ENCODE measurements at places on chromosomes 4 and X.

GRCh38 chr4:82680834-82681233 is 117.8 kb downstream of the SCD5 start:
- DNase-seq = no peak

GRCh38 chr4:170030121-170030520 is 3.9 kb upstream of the MFAP3L start:
- no peak for DNase-seq

DNA sequence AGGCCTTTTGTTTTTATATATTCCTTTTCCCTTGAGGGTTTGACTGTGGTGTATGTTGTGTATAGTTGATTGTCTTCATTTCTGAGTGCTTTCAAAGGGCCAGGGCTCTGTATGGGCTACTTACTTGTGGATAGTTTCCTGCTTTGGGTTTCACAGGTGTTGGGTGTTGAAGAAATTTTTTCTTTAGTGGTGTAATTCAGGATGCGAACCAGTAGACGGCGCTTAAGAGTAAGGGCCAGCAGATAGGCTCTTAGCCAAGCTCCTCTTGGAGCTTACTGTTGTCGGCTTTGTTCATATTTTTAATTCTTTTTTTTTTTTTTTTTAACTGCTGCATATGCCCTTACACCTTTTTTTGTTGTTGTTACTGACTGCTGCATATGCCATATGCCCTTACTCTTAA is 276.3 kb upstream of the GALNT7 start:
- no peak for DNase-seq

DNA sequence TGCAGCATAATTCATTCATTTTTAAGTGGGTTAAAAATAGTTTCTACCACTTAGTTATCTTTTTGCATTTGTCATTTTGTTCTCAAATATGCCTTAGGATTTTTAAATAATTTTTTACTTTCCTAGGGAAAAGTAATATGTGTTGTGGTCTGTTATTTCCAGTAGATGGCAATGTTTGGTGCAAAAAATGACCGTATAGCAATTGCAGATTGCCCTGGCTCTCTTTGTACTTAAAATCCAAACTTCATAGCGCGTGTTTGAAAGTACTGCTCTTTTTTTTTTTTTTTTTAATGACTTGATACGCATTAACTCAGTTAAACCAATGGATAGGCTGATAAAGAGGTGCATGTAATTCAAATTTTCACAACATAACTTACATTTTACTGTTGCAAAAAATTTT is 74.4 kb upstream of the RBMX start:
- DNase-seq = no peak

GRCh38 chr4:122788935-122789334 is 37.7 kb upstream of the FGF2 start:
- no peak for DNase-seq

DNA sequence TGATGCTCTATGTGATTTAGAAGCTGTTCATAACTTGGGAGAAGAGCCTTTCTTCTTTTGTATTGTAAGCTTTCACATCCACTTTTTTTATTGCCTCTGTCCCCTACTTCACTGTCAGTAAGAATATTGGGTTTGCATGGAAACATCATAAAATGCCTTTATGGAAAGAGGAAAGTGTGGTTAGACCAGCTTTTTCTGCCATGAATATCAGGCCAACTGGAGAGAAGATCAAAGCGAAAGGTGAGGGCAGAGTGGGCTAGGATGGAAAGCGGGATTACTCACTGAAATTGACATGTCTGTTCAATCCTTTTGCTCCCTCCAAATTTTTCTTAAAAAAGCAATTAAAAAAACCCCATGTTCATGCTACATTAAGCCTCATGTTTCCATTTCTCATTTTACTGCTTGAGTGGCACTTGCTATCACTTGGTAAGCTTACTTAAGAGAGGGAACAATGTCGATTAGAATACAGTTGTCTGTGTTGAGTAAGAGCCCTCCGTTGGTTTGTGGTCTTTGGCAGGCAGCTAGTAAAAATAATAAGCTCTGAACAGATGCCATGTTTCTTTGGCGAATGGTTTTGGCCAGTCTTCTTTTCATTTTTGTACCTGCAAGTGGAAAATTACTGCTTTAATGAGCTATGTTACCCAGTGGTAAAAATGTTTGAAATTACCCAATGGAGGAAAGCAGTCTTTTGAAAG is 35.9 kb downstream of the SUPT20HL1 start:
- DNase-seq = no peak

GRCh38 chr4:38530486-38530885 is 133.5 kb upstream of the KLF3 start:
- DNase-seq = no peak

DNA sequence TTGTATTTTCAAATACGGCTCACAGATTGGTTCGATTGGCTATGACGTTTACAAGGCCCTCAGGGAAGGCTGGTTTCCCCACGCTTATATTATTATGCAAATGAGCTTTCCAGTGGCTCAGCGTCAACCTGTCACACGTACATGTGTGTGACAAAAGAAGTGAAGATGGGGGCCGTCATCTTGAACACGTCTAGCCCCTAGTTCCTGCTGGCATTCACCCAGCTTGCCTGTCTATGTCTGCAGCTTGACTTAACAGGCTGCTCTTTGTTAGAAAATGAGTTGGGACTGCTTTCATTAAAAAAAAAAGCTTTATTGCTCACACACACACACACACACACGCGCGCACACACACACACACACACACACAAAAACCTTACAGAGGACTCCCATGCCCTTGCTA is 283.6 kb upstream of the CTSO start:
- no peak for DNase-seq

DNA sequence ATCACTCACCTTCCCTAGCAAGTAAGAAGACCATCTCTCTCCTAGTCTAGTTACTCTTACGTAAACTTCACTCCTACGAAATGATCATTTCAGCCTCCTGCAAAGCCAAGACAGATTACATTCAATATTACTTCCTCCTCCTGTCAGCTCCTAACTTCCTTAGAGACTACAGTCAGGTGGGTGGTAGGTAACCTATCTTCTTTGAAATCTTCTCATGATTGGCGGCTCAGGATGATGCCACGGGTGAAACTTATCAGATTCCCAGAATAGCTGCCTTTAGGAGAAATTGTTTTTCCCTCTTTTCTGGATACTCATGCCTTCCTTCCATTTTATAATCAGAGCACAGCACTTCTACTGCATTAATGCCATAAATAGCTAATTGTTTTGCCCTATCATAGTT is 744.8 kb upstream of the HS3ST1 start:
- no peak for DNase-seq

DNA sequence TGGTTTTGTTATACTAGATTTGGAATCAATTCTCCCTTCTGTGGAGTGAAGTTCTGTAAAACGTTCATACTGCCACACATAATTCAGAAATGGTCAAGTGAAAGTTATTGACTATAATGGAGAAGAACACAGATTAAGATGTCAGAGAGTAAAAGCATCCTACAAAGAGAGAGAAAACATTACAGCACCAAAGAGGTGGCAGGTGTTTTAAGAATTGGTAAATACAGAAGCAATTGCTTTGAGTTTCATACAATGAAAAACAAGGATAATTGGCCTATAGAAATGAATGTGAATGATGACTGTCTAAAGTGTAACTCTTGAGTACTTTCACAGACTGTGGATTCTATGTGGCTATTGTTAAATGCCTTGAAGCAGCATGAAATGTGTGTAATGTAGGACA is 435.6 kb upstream of the SMIM31 start:
- no peak for DNase-seq

- DNase-seq = no peak
These were observed 103.3 kb downstream of the TMEM144 start for GRCh38 chr4:158313566-158313965.

- DNase-seq = no peak
These were observed 146.0 kb downstream of the STIM2 start for GRCh38 chr4:27006646-27007045.

All from 8988T (cell line).